GM12865 (cell line): ENCODE measurements at places on chromosomes 2 and 18.

GRCh38 chr2:9091811-9092210 lies 88.3 kb upstream of the MBOAT2 start:
- DNase-seq: no peak

DNA sequence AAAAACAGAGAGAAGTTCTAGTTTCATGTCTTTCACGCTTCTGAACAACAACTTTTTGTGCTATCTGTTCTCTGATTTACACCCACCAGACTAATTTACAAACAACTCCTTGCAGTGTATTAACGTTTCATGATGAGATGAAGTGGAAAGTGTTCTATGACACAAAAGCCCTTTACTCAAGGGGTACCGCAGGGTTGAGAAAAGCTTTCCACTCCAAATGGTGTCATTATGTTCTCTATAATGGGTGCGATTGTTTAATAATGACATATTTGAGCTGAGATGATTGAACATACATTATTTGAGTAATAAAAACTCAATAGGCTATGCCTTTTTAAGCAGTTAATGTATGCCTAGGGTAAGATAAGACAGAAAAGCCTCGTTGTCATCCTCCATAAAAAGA lies 76.3 kb downstream of the ACTR3 start:
- DNase-seq: no peak

DNA sequence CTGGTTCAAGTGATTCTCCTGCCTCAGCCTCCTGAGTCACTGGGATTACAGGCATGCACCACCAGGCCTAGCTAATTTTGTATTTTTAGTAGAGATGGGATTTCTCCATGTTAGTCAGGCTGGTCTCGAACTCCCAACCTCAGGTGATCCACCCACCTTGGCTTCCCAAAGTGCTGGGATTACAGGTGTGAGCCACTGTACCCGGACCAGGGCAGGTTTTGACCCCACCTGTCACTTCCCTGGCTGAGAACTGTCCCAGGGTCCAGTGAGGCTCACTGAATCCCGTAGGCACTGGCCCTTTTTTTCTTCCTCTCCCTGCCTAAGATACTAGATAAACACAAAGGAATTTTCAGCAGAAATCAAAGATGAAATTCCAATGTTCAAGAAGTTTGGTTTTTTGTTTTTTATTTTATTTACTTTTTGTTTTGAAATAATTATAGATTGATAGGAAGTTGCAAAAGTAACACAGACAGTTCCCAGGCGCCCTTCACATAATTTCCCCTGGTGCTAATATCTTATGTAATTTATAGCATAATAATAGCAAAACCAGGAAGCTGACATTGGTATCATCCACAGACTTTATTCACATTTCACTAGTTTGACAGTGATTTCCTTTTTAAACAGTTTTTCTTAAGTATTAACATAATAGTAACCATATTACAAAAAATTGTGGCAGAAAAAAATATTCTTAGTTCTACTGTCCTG lies 52.4 kb upstream of the B3GNT7 start:
- no peak for DNase-seq

GRCh38 chr2:223669453-223670225 lies 67.5 kb upstream of the SCG2 start:
- no peak for DNase-seq

DNA sequence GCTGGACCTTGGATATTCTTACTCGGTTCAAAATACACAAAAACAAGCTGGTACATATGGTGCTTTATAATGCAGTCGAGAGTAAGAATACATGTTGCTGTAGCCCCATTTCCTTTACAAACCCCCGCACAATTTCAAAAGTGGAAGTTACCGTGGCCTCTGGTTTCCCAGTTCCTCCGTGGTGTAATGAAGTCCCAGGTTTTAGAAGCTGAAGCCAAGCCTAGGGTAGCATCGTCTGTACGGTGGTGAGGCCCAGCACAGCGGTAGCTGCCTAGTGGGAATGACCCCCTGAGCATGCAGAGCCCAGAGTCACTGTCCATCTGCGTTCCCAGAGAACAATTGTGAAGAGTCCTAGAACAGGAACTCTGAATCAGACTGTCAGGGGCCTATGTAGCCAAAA lies 171.8 kb downstream of the ASXL3 start:
- DNase-seq: peak; percentile 38

DNA sequence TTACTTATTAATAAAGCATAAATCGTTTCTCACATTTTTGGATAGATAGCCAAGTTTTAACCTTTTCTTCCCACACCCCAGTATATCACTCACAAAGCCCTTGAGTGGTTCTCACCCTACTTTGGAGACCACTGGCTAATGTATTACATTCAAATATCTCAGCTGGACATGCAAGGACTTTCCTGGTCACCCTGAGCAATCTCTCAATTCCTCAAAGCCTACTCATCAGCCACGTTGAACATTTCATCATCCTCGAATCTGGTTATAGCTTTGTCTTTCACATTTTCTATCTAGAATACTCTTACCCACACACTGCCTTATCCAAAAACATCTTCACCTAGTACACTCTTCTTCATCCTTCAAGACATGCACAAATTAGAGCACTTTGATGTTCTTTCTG lies 71.1 kb upstream of the MAPRE2 start:
- DNase-seq: no peak
